Heart right ventricle (tissue), 16 donors: ENCODE measurements at places on chromosomes 11 and 22. TPM values are rescaled to one million over a fixed set of nuclear protein-coding genes. Genes with fewer than 3 reads are reported as not detected.

DNA sequence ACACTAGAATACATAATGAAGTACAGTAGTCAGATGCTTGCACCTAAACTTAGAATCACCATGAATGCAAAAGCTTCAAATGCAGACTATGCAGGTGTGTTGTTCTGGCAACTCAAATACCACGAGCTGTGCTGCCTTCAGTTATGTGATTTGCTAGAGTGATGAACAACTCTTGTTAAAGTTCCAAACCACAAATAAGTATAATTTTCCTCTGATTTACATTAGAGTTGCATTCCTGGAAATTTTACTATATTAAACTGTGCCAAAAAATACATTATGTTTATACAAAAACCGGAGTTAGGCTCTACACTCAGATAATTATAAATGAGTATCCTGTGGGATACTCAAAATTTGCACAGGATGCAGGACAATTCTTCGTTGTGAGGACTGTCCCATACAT lies 3.0 kb downstream of the TMEM218 start:
- no peaks in the 10 kb centered on the region for H3K27me3 ChIP-seq
- no peak for DNase-seq
- peaks cover 5% of the 10 kb centered on the region for H3K36me3 ChIP-seq
- H3K4me1 ChIP-seq: peaks cover 15% of the 10 kb centered on the region
- no peak overlapping the region for H3K4me3 ChIP-seq

GRCh38 chr11:47797633-47798032 lies 30.5 kb upstream of the FNBP4 start:
- DNase-seq: no peak
- no peaks in the 10 kb centered on the region for H3K36me3 ChIP-seq
- H3K4me3 ChIP-seq: no peak overlapping the region
- H3K27ac ChIP-seq: no peak overlapping the region

- no peak for DNase-seq
- no peak overlapping the region for H3K27ac ChIP-seq
- H3K27me3 ChIP-seq: no peaks in the 10 kb centered on the region
- no peaks in the 10 kb centered on the region for H3K36me3 ChIP-seq
- H3K4me3 ChIP-seq: no peak overlapping the region
Observed at GRCh38 chr11:112885744-112886433, 75.3 kb upstream of the NCAM1 start.

GGT1 gene
- total RNA-seq: 1.1 TPM

- no peak overlapping the region for H3K4me3 ChIP-seq
- H3K27me3 ChIP-seq: no peaks in the 10 kb centered on the region
- peaks cover 32% of the 10 kb centered on the region for H3K4me1 ChIP-seq
Observed at GRCh38 chr11:14304601-14305000, 54.4 kb downstream of the RRAS2 start.

GRCh38 chr11:59423835-59424234 lies 2.4 kb downstream of the OR5A2 start:
- no peaks in the 10 kb centered on the region for H3K4me1 ChIP-seq
- no peak overlapping the region for H3K27ac ChIP-seq
- no peaks in the 10 kb centered on the region for H3K36me3 ChIP-seq
- no peaks in the 10 kb centered on the region for H3K27me3 ChIP-seq
- DNase-seq: no peak

GRCh38 chr11:1112351-1113191 lies 37.9 kb downstream of the MUC2 start:
- no peak overlapping the region for H3K4me3 ChIP-seq
- peaks cover 9% of the 10 kb centered on the region for H3K27me3 ChIP-seq
- H3K36me3 ChIP-seq: no peaks in the 10 kb centered on the region
- no peaks in the 10 kb centered on the region for H3K4me1 ChIP-seq
- DNase-seq: no peak

- no peak overlapping the region for H3K4me3 ChIP-seq
- H3K4me1 ChIP-seq: no peaks in the 10 kb centered on the region
- H3K27me3 ChIP-seq: no peaks in the 10 kb centered on the region
- no peak for DNase-seq
- H3K27ac ChIP-seq: no peak overlapping the region
Observed at GRCh38 chr11:84142411-84142810, 856.2 kb upstream of the CCDC90B start.

DNA sequence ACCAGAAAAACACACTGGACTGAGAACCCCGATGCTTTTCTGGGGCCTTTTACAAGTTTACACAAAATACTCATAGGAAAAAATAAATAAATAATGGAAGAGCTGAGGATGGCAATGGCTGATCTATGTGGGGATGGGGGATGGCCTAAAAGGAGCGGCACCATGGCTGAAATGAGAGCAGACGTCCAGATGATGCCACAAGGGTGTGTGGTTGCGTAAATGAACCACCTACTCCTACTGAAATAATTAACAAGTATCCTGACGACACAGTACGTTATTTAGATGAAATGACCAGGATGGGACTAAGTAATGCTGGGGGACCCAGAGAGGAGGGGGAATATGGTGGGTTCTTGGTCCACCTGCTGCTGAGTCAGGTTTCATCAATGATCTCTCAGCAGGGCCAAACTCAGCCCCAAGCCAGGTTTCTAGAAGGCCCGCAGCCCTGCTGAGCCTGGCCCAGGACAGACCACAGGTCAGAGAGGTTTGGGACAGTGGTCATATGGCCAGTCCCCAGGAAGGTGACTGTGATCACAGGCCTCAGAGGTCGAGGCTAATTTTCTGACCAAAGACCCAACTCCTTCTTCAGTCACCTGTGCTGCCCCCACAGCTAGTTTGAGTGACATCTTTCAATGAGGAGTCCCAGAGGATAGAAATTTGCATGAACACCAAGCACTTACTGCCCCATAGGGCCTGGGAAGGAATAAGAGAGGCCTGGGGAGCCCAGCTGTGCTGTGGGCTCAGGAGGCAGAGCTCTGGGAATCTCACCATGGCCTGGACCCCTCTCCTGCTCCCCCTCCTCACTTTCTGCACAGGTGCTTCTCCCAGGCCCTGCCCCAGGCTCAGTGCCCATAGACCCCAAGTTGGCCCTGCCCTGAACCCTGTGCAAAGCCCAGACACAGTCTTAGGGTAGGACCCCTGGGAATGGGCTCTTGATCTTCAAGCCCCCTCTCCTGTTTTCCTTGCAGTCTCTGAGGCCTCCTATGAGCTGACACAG lies 76.3 kb upstream of the IGLL5 start:
- H3K36me3 ChIP-seq: no peaks in the 10 kb centered on the region
- H3K4me3 ChIP-seq: no peak overlapping the region
- peaks cover 24% of the 10 kb centered on the region for H3K27me3 ChIP-seq
- DNase-seq: no peak

GRCh38 chr11:71075871-71076420 lies 176.4 kb downstream of the SHANK2 start:
- no peaks in the 10 kb centered on the region for H3K4me1 ChIP-seq
- H3K4me3 ChIP-seq: no peak overlapping the region
- H3K36me3 ChIP-seq: no peaks in the 10 kb centered on the region
- H3K27ac ChIP-seq: no peak overlapping the region
- no peak for DNase-seq

GRCh38 chr22:47457021-47457420 lies 694.6 kb downstream of the TBC1D22A start:
- no peak overlapping the region for H3K4me3 ChIP-seq
- no peak for DNase-seq
- no peaks in the 10 kb centered on the region for H3K27me3 ChIP-seq

MS4A2 gene
- 0.20 TPM for total RNA-seq

MPZL3 gene
- 3.1 TPM for total RNA-seq

CEND1 gene
- 0.34 TPM for total RNA-seq

RASSF10 gene
- total RNA-seq: 0.12 TPM

DNA sequence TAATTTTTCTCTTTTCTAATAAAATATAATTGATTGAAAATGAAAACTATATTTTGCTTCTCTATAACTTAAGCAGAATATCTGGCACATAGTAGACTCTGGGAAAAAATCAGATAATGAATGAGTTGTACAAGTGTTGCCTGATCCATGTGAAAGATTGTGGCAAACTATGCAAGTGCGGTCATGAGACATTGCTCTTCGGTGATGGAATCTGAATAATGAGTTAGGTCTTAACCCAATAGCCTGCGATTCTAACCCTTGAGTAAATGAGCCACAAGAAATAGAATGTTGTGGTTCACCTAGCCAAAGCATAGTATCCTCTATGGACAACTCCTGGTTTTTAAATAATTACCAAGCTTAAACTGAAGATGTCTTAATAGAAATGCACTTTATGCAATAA lies 333.7 kb upstream of the LUZP2 start:
- H3K4me1 ChIP-seq: no peaks in the 10 kb centered on the region
- DNase-seq: no peak
- no peaks in the 10 kb centered on the region for H3K36me3 ChIP-seq

DNA sequence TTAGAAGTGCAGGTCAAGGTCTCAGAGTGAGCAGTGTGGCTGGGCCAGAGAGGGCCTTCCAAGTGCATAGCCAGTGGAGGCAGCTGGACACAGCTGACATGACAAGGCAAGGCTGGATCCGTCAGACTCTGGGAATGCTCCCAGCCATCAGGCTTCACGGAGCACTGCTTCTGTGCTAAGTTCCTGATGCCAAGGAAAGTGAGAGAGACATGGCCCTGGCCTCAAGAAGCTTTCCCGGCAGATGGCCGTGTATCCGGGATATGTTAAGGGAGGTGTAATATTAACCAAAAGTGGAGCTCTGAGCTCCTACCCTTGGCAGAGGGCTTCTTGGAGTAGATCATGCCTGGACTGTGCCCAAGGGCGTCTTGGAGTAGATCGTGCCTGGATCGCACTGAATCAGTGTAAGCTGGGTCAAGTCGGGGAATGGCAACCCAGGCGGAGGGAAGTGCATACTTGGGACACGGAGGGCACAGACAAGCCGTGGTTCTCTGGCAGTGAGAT lies 7.4 kb upstream of the EFCAB6 start:
- no peaks in the 10 kb centered on the region for H3K36me3 ChIP-seq
- H3K4me3 ChIP-seq: no peak overlapping the region
- H3K27ac ChIP-seq: no peak overlapping the region
- H3K4me1 ChIP-seq: no peaks in the 10 kb centered on the region
- DNase-seq: no peak
- H3K27me3 ChIP-seq: peaks cover 41% of the 10 kb centered on the region

- H3K4me1 ChIP-seq: peaks cover 57% of the 10 kb centered on the region
- no peak overlapping the region for H3K27ac ChIP-seq
- no peaks in the 10 kb centered on the region for H3K36me3 ChIP-seq
- H3K27me3 ChIP-seq: no peaks in the 10 kb centered on the region
- no peak overlapping the region for H3K4me3 ChIP-seq
- DNase-seq: peak; percentile 59
Observed at GRCh38 chr11:126112547-126112946, 49.9 kb upstream of the CDON start.

GRCh38 chr11:97525273-97525672 lies 1135.5 kb downstream of the JRKL start:
- no peak overlapping the region for H3K27ac ChIP-seq
- H3K4me1 ChIP-seq: no peaks in the 10 kb centered on the region
- H3K27me3 ChIP-seq: no peaks in the 10 kb centered on the region
- no peak for DNase-seq
- H3K4me3 ChIP-seq: no peak overlapping the region

- H3K27ac ChIP-seq: peak overlapping the region; percentile 86
- H3K36me3 ChIP-seq: peaks cover 5% of the 10 kb centered on the region
- H3K4me1 ChIP-seq: peaks cover 75% of the 10 kb centered on the region
- H3K27me3 ChIP-seq: no peaks in the 10 kb centered on the region
- peak; percentile 67 for DNase-seq
- no peak overlapping the region for H3K4me3 ChIP-seq
Observed at GRCh38 chr22:26550498-26551033, 38.3 kb upstream of the TFIP11 start.

DNA sequence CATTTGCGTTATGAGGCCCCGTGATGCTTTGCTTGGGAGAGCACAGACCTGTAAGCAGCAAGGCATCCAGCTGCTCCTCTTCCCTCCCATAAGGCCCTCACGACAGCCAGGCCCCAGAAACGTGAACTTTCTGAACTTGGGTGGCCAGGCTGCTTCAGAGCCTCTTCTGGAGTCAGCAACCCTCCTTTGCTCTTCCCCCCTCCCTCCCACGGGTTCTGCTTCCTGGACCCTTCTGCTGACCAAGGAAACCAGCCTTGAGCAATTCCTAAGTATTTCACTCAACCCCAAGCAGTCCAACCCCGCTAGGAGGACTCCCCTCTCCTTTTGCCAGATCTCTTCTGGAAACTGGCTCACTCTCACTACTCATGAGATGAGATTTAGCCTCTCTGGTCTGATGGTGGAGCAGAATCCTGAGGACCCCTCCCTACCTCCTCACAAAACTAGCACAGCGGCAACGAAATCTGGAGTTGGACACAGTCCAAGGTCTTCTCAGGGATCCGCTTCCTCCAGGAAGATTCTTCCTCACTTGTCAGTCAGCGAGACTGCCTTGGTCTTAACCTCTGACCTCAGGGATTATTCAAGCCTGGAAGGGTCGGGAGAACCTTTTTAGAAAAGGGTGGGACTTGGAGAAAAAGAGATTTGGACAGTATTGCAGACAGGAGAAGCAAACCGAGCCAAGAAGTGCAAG lies 86.2 kb downstream of the UBASH3B start:
- peak overlapping the region; percentile 48 for H3K27ac ChIP-seq
- H3K36me3 ChIP-seq: no peaks in the 10 kb centered on the region
- H3K4me1 ChIP-seq: peaks cover 10% of the 10 kb centered on the region
- no peaks in the 10 kb centered on the region for H3K27me3 ChIP-seq
- DNase-seq: peak; percentile 28

DNA sequence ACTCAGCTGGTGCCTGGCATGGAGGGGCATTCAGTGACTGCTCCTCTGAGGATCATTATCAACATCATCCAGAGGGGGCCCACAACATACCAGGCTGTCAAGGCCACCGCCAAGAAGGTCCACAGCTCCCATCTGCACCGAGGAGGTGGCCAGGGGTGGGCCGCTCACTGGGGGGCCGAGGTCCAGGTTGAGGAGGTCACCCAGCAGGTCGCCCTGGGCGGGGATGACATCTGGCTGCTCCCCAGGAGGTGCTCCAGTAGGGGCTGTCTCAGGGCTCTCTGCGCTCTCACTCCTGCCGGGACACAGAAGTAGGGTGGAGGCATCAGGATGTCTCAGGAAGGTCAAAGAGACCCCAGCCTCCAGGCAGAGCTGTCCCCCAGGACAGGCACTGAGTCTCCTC lies 25.1 kb upstream of the RASL10A start:
- peaks cover 17% of the 10 kb centered on the region for H3K4me1 ChIP-seq
- H3K4me3 ChIP-seq: no peak overlapping the region
- H3K27me3 ChIP-seq: no peaks in the 10 kb centered on the region

- no peak for DNase-seq
- H3K36me3 ChIP-seq: no peaks in the 10 kb centered on the region
- no peak overlapping the region for H3K4me3 ChIP-seq
- no peak overlapping the region for H3K27ac ChIP-seq
- no peaks in the 10 kb centered on the region for H3K27me3 ChIP-seq
- peaks cover 7% of the 10 kb centered on the region for H3K4me1 ChIP-seq
Observed at GRCh38 chr11:72758304-72758689, 6.1 kb upstream of the ARAP1 start.

GRCh38 chr22:44546686-44547310 lies 48.8 kb upstream of the RTL6 start:
- no peak overlapping the region for H3K4me3 ChIP-seq
- peaks cover 21% of the 10 kb centered on the region for H3K27me3 ChIP-seq
- DNase-seq: no peak

- H3K27me3 ChIP-seq: peaks cover 48% of the 10 kb centered on the region
- DNase-seq: peak; percentile 1
- no peak overlapping the region for H3K4me3 ChIP-seq
- no peak overlapping the region for H3K27ac ChIP-seq
Observed at GRCh38 chr11:134558258-134558835, 146.3 kb upstream of the B3GAT1 start.
